Activated gamma-delta T cell treated with anti-CD3 and anti-CD28 coated beads, Interleukin-2, amount 50 U/mL, for 16 hours (primary cell): ENCODE measurements at places on chromosomes 16 and 17.

DNA sequence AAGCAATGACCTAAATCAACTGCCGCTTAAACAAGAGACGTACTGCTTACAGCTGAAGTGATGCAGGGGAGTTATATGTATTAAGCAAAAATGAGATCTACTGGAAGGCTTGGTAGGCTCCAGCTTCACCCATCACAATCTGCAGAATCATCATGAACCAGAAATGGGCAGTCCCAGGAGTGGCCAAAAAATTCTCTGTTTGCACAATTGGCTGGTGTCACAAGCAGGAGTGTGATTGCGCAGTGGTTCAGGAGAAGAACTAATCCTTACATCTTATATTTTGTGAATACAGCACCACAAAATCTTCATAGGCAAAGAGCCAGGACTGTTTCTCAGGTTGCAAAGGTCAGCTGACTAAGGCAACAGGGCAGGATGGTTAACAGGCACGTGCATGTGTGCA lies 75.9 kb downstream of the CES1 start:
- DNase-seq: no peak

DNA sequence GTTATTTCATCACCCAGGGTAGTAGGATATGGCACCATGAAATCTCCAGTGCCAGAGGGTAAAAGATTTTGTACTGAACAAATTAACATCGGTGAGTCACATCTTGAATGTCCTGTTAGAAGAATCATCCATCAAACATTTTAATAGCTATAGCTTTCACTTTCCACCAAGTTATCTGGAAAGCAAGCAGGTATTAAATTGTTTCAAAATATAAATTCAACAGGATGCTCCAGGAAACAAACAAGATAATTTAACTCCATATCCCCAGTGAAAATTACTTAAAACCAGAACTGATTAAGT lies 2.4 kb downstream of the VEZF1 start:
- DNase-seq: no peak

DNA sequence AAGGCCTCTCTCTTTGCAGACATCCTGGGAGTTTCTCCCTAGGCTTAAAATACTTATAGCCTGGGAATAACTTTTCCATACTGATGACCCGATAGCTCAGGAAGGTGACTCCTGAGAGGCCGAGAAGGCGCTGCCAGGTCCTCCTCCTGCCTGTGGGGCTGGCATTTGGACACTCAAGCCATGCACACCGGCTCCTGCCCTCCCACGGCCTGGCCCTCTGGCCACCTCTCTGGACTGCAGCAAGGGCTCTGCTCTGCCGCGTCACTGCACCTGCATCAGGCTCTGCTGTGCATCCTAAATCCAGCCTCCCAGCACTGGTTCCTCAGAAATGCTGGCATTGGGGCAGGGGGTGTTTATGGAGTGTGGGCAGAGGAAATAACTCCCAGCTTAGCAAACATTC lies 14.2 kb downstream of the KCNG4 start:
- no peak for DNase-seq

GRCh38 chr17:17725011-17725751 lies 43.9 kb downstream of the RAI1 start:
- no peak for DNase-seq

DNA sequence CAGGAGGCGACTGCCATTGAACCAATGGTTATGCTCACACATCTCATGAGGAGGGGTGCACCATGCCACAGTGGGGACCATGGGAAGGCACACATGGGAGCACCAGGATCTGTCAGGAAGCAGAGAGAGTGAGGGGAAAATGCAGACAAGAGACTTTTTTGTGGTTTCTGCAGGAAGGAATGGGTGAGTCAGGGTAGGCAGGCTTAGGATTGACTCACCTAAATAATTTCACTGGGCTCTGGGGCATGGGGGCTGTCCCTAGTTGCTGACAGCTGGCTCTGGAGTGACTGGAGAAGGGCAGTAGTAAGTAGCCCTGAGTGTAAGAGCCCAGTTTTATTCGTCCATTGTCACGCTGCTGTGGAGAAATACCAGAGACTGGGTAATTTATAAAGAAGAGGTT lies 202.4 kb downstream of the AXIN2 start:
- DNase-seq: no peak

- no peak for DNase-seq
Measured at GRCh38 chr16:9703731-9704130, 478.5 kb downstream of the GRIN2A start.

DNA sequence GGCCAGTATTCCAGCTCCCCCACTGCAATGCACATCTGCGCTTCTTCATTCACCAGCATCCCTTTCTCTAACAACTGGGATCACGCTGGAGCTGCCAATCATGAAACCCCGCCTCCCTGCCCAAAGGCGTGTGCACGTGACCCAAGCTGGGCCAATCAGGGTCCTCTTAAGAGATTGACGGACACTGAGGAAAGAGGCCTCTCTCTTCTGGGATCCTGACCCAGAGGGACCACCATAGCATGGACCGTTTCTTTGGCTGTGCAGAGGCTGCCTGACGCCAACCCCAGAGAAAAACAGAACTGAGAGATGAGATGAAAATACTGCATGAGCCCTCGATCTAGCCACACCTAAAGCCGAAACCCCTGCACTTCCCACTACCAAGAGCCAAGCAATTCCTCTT lies 32.0 kb downstream of the COTL1 start:
- DNase-seq: no peak

DNA sequence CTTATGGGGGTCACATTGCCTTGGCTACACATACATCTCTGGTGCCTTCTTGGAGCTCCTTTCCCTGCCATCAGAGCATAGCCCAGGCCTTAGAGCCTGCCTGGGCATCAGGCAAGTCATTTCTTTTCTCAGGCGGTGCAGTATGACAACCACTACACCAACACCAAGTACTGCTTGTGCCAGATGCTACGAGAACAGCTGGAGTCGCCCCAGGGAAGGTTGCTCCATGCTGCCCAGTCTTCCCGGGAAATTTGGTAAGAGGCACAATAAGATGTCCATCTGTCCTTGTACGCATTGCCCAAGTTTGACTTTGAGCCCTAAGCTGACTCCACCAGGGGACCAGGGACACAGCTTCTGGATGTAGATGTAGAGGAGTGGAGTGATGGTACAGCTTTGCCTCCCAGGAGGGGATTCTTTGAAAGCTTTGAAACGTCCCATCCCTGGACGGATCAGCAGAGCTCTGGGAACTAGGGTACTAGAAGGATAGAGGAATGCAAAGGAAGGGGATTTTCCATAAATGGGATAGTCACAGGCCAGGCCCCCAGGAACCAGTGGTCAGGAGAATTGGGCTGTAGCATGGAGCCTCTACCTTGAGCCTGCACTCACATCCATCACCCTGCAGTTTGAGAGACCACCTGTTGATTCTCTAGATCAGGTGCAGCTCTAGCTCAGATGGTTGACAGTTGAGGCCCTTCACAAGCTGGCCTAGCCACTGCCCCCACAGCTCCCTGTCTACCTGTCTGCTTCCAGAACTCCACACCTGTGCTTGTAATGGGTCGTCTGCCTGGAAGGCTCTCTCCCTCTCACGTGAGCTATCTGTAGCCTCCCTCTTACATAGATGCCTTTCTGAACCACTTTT lies 11.0 kb upstream of the NFATC3 start:
- DNase-seq: no peak

DNA sequence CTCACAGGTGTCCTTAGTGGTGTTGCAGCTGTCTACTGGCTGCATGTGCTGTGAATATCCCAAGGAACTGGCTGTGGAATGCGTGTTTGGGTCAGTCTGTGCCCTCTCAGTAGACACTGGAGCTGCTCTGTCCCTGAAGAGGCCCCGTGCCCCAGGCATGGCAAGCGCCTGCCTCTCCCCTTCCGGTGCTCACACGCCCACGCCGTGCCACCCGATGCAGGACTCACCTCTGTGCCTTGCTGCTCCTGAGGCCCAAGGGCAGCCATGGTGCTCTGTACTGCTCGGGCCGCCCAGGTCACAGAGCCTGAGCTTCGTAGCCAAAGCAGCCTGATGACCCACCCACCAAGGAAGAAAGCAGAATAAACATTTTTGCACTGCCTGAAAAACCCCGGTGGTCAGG lies 10.0 kb downstream of the RGS11 start:
- no peak for DNase-seq

- DNase-seq: no peak
Measured at GRCh38 chr16:8184854-8185253, 405.5 kb downstream of the TMEM114 start.

DNA sequence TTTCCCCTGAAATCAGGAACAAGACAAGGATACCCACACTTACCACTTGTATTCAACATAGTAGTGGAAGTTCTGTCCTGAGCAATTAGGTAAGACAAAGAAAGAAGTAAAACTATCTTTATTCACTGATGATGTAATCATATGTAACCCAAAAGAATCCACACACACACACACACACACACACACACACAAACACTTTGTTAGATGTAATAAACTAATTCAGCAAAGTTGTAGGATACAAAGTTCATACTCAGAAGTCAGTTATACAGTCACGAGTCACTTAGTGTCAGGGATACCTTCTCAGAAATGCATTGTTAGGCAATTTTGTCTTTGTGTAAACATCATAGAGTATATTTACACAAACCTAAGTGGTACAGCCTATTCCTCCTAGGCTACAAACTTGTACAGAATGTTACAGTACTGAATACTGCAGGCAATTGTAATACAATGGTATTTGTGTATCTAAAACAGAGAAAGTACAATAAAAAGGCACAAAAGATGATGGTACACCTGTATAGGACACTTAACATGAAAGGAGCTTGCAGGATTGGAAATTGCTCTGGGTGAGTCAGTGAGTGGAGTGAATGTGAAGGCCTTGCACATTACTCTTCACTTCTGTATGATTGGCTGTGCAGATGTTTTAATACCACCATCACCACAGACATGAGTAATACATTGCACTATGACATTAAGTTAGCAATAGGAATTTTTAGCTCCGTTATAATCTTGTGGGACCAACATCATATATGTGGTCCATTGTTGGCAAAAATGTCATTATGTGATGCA lies 370.1 kb downstream of the ZFHX3 start:
- DNase-seq: no peak

DNA sequence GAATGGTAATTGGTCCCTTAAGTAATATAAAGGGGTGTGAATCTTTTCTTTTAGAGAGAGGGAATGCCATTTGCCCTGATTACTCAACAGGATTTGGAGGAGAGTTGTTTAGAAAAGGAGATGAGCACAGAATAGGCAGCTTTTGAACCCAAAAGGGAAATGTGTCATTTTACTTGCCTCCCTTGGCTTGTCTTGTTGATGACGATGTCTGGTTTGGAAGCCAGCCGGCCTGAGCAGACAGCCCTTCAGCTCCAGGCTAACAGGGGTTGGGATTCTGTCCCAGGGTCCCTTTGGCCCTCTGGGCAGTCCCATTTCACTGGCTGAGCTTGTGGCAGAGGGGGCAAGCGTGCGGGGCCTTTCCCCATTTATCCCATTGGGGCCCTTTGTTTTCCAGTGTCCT lies 22.3 kb upstream of the PRKAR1A start:
- DNase-seq: no peak

- DNase-seq: no peak
Measured at GRCh38 chr16:19599968-19600716, 44.6 kb downstream of the VPS35L start.

DNA sequence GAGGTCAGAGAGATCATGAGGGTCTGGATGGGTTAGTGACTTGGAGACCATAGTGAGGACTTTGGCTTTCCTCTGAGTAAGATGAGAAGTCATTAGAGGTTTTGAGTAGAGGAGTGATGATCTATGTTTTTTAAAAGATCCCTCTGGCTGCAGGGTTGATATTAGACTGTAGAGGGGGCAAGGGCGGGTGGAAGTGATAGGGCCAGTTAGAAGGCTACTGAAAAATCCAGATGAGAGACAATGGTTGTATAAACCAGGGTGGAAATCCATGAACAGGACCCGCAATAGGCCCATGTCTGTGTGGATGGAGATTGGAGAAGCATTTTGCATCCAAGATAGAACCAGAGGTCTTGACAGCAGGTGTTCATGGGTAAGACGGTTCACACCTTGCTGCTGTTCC lies 9.8 kb downstream of the ITGAL start:
- DNase-seq: no peak

- DNase-seq: peak; percentile 52
Measured at GRCh38 chr17:29572691-29573557, 4.4 kb downstream of the TP53I13 start.

- DNase-seq: no peak
Measured at GRCh38 chr16:66809765-66810164, 8.4 kb upstream of the TERB1 start.

GRCh38 chr17:43517615-43518386 lies 28.3 kb downstream of the ETV4 start:
- no peak for DNase-seq

DNA sequence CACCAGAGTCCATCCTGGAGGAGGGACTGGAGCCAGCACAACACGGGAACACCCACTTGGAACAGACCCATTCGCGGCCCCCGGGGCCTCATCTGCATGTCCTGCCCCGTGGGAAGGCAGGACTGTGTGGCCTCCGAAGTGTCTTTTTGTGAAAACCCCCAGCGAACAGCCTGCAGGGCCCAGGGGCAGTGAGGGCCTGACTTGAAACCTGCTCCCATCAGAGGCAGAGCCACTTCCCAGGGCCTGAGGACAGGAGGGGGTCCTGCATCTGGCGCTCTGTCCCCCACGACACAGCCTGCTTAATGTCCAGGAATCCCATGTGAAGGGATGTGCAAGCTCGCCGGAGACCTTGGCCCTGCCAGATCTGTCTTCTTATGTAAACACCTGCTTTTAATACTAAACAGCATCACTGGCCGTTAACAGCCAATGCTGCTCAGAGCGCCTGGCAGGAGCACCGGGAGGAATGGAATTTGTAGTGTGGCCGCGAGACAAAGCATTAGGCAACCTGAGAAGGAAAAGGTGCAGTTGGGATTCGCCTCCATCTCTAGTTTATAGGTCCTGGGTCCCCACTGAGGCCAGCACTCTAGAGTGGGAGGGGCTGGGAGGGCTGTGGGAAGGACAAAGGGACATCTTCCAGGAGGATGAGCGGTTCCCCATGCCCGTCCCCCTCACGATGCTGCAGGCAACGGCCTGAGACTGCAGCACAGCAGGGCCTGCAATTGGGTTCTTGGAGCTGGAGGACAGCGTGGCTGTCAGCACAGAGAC lies 9.6 kb upstream of the EVPL start:
- DNase-seq: no peak

- no peak for DNase-seq
Measured at GRCh38 chr16:50012182-50012581, 12.8 kb upstream of the CNEP1R1 start.

DNA sequence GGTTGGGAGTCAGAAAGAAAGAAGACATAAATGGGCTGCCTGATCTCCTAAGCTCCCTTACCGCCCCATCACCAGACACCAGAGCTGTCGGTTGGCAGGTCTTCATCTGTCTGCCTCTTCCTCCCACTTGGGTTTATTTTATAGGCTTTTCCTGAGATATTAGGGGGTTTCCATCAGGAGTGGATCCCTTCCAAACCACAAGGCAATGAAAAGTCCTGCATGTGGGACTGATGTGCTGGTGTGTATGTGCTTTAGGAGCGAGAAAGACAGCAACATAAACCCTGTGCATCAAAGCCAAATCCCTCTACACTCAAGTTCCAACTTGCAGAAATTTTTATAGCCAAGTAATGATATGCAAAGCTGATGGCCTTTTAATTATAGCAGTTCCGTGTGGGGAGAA lies 389.5 kb downstream of the SLC39A11 start:
- DNase-seq: no peak
